Amniotic epithelial cell (primary cell): ENCODE measurements at places on chromosomes 3 and 15.

DNA sequence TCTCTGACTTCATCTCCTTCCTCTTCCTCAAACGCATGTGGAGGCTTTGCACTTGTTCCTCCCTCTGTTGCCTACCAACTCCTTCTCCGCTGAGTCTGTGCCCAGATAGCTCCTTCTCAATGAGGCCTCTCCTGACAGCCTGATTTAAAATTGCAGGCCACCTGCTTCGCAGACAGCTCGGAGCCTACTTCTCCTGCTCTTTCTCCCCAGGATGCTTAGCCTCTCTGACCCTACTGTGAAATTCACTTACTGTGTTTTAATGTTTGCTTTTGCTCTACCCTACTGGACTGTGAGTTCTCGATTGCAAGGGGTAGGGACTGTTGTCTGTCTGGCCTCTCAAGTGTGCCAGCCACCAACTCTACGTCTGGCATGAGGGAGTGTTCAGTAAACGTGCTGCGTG is 83.4 kb downstream of the EEFSEC start:
- no peak for DNase-seq

GRCh38 chr15:82646250-82647044 is 716 bp downstream of the CPEB1 start:
- no peak for DNase-seq

- DNase-seq, result no peak
Measured at GRCh38 chr3:65762235-65762580, 276.5 kb downstream of the MAGI1 start.

DNA sequence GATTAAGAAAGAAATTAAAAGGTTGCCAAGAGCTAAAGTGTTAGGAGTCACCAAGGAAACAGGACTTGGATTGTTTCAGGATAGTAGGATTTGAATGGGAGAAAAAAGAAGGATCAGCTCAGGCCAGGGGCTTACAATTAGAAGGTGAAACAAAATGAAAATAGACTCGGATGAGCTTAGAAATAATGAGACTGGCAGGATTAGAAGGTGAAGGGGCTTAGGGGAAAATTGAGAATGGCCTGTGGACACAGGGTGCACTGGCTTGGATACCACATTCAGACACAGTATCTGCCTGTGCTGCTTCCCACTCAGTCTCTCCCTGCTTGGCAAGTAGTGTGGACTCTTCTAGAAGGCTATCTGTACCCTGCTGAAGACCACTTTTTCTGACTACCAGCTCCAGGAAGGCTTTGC is 206.1 kb upstream of the ATP10A start:
- DNase-seq, result no peak

- peak; percentile 41 for DNase-seq
Measured at GRCh38 chr3:122271246-122271898, 53.7 kb upstream of the CSTA start.
